ENCODE measurements at places on chromosomes 5 and 9.

- no peak for DNase-seq
Observed at GRCh38 chr9:120303519-120303918, 276.4 kb downstream of the CDK5RAP2 start.

- no peak for DNase-seq
Observed at GRCh38 chr5:51389288-51389576, 6.0 kb downstream of the ISL1 start.

DNA sequence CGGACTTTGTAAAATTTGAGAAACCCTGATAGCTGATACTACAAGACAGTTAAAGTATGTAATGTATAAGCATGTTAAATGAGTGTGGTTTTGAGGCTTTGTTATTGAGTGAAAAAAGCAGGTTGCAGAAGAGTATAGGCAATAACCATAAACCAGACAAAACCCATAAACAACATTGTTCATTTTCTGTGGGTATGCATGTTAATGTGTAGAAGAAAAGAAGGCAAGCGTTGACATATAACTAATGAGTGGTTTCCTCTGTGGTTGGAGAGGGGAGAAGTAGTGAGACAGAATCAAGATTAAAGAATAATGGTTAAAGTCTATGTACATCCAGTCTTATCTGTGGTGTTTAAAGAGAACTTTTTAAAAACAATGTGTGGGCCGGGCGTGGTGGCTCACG is 26.2 kb downstream of the RAD23B start:
- no peak for DNase-seq

GRCh38 chr5:95554647-95555548 is at the start of the genes ARSK and SKIC3:
Gene ARSK (plus strand): TSS chr5:95555101. CDS start chr5:95555279, 178 bp downstream.
Gene SKIC3 (minus strand): TSS chr5:95554977. CDS start chr5:95547150, 7,827 bp downstream.
- peak; percentile 84 for DNase-seq

DNA sequence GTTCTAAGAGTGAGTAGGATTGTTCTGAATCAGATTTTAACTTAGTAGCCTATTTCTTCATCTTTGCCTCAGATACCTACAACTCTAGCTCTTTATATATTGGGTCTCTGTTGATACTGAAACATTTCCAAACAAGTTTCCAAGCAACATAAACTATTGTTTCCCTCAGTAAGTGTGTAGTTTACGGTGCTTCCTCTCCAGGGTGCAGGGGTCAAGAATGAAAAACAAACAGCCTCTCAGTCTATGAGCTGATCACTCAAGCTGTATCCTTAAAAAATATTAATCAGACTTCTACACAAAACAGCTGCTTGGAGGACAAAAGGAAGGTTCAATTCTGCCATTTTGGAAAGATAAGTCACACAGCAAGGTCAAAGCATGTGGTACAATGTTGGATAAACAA is 75.0 kb downstream of the ADAMTS12 start:
- DNase-seq = no peak

Data from stimulated activated CD4-positive, alpha-beta T cell treated with anti-CD3 and anti-CD28 coated beads, TNF-alpha, amount 100 ng/mL, for 4 hours (primary cell).